C1 segment of cervical spinal cord (tissue), 14 donors: ENCODE measurements at places on chromosomes 6 and 20.

DNA sequence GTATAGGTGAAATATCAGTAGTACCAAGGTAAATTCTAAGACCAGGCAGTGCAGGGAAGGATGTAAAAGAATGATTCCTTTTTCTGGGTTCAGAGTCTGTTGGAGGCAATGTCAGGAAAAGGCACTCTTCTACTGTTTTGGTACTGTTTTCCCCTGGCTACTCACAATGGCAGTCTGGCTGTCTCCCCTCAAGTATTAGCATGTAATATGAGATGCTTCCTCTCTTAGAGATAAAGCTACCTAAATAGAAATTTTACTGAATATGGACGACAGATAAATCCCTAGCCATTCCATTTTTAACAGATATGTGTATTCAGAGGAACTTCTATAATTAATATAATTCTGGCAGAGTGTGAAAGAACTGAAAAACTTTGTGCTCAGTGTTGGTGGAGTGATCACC lies 3.5 kb downstream of the RNF8 start:
- DNase-seq: no peak

DNA sequence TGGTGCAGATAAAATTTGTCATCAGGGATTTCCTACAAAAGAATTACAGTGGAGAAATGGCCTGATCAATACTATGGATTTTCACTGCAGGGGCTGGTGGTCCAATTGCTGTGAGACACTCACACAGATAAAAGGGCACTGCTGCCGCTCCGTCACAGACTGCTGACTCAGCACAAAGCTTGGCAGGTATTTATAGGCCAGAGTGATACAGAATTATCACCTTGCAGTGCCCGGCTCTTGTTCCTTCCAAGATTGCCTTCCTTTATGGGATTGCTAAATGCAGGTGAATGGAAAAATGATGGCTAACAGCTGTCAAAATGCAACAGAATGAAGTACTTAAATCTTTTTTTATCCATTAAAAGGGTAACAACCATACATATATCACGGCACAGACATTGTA lies 247.8 kb upstream of the ZFP64 start:
- DNase-seq: peak; percentile 0

DNA sequence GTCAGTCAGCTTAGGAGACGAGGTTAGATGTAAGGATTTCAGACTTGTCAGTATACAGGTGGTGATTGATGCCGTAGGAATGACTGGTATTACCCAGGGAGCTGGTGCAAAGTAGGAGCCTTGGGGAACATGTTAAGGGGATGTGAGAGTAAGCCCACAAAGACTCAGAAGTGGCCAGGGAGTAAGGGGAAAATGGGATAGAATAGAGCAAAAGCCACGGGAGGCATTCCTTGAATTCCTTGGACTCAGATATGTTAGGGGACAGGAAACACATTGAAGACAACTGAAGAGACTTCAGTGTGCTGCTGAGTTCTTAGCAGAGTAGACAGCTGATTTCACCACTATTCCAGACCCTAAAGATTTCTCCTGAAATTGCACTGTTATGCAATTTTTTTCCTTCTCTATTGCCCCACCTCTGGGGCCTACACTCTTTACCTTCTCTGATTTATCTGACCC lies 1.2 kb upstream of the ACAT2 start:
- no peak for DNase-seq

- DNase-seq: no peak
Observed at GRCh38 chr6:15562977-15563376, 99.9 kb downstream of the DTNBP1 start.

DNA sequence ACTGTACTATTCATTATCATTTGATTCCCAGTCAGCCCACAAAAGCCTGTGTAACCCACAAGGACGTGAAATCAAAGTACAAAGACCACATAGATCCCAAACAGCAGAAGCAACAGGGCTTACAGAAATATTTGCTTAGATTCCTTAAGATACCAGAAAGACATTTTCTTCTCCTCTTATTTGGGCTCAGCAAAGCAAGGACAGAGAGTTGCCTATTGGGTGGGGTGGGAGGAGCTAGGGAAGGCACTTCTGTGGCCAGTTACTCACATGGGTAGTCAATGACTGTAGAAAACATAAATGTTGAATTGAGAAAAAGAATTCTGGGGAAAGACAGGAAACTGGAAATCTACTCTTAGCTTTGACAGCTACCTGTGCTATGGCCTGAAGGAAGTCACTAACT lies 19.8 kb downstream of the PDE7B start:
- DNase-seq: no peak

- no peak for DNase-seq
Observed at GRCh38 chr6:147504848-147505247, 3.6 kb upstream of the SAMD5 start.

GRCh38 chr20:63701329-63702035 lies 5.0 kb downstream of the TNFRSF6B start:
- no peak for DNase-seq

DNA sequence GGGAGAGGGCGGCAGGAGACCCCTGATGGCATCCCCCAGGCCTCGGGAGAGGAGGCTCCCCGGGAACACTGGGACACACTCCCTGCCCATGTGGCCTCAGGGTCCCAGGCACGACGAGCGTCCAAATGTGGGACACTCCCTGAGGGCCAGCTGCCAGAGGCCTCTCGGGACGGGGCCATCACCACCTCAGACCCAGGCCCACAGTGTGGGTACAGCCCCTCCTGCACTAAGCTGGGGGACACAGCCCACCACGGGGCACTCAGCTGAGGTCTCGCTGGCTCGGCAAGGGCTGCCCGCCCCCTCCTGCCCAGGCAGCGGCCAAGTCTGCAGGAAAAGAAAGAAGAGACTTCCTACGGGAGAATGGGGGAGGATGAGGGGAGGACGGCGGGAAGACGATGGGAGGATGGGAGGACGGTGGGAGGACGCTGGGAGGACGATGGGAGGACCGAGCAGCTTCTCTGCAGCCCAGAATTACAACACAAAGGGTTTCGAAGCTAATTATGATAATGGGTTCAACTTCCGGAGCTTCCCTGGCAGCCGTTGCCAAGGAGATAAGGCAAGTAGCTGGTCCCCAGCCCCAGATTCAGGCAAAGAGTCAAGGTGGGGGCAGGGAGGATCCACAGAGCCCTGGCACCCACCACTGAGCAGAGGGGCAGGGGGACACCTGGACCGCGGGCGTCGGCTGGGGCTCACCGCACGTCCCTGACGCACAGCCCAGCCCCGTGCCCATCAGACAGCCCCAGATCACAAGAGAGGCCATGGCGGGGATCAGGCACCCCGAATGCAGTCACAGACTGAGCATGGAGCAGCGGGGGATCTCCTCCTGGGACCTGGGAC lies 17.5 kb downstream of the KCNQ2 start:
- DNase-seq: no peak

GRCh38 chr20:873875-874607 lies 40.5 kb downstream of the FAM110A start:
- DNase-seq: no peak

DNA sequence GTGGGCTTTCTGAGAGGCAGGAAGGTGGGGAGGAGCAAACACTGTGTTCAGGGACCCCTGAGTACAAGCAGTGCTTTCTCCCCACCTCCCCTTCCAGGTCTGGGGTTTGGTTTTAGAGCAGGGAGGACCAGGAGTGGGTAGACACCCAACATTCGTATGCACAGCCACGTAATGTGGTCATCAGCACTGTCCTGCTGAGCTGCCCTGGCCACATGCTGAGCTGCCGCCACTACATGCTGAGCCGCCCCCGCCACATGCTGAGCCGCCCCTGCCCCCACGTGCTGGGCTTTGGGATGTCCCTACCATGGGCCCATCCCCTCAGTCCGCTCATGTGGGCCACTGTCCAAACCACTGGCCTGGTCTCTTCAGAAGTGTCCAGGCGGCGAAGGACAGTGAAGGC lies 214.9 kb upstream of the CST7 start:
- DNase-seq: no peak

GRCh38 chr6:6176127-6176526 lies 144.3 kb downstream of the F13A1 start:
- no peak for DNase-seq

GRCh38 chr6:33841070-33841469 lies 37.3 kb upstream of the MLN start:
- no peak for DNase-seq

DNA sequence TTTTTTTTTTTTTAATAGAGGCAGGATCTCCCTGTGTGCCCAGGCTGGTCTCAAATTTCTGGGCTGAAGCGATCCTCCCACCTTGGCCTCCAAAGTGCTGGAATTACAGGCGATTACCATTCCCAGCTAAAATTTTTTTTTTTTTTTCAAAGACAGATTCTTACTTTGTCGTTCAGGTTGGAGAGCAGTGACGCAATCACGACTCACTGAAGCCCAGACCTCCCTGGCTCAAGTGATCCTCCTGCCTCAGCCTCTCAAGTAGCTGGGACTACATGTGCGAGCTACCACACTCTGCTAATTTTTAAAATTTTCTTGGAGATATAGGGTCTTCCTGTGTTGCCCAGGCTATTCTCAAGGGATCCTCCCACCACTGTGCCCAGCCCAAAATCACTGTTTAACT lies 58.0 kb upstream of the MYO6 start:
- DNase-seq: no peak

DNA sequence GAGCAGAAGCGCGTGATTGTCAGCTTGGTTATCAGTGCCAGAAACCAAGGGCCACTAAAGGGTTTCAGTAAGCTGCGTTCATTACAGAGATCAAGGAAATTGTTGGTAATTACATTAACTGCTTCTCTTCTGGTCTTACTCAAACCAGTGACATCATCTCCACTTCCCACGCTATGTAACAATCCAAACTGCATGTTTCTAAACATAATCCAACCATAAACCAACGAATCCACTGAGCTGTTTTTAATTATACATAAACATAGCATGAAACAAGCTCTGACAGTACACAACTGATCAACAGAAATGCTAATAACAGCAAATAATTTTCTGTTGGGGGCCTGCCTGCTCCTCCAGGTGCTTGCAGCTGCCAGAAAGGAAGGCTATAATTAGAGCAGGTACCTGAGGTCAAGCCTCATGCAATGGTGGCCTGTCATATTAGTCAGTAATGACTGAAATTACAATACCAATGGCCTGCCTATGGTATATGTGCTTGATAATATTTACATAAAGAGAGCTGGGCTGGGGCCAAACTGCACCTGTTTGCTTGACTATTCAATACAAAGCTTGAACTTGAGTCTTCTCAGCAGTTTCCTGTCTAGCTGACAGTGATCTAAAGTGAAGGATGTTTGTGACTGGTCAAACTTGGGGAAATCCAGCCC lies 40.1 kb downstream of the ILRUN start:
- no peak for DNase-seq

DNA sequence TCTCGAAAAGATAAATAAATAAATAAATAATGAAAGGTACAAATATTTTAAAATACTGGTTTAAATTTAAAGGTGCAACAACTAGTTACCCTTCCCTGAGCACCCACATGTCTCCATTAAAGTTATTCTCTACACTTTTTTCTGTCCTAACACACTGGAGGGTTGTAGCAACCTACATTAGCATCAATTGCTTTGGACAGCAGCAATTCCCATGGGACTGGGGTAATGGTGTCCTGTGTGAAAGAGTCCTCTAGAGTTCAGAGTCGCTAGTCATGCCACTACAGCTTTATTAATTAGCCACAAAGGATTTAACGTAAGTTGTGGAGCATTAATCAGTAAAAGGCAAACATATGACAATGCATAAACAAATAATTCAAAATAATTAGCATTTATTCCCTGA lies 14.1 kb upstream of the CD24 start:
- no peak for DNase-seq

- DNase-seq: no peak
Observed at GRCh38 chr20:37503256-37503927, 17.7 kb upstream of the NNAT start.

GRCh38 chr20:58579819-58580473 lies 64.7 kb upstream of the APCDD1L start:
- no peak for DNase-seq

GRCh38 chr6:168416531-168416930 lies 24.5 kb upstream of the SMOC2 start:
- no peak for DNase-seq

DNA sequence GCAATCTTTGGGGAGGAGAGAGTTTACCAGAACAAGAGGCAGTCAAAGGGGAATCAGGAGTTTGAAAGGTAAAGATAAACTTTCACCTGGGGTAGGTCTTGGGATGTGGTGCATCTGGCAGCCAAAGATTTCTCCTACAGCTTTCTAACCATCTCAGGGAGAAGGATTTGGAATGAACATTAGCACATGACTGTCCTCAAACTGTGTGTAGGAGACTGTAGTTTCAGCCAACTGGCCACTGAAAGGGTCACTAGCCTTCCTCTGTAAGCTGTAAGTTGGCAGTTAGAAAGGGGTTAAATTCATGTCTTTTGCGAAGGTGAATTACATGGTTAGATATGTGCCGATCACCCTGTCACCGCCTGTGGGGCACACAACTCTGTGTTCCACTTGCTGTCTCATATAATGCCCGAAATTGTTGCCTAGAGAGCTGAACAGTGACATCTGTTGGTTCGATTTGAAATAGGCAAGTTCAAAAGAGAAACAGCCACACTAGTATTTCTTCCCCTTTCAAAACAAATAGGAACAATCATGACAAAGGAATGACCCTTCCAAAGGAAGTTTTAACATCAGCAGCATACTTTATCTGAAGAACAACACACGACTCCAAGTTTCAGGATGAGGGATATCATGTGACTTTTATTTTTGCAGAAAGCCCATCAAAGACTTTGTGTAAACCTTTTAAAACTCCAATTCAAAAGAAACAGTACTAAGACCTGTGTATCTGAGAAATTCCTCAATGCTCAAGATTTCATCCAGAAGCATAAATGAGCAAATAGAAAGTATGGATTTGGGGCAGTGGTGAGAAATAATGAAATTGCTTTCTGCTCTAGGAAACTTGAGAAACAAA lies 1.1 kb upstream of the OPN5 start:
- no peak for DNase-seq

- no peak for DNase-seq
Observed at GRCh38 chr6:14626556-14626955, 509.0 kb downstream of the CD83 start.

GRCh38 chr6:37850260-37850659 lies 30.7 kb downstream of the ZFAND3 start:
- DNase-seq: no peak

DNA sequence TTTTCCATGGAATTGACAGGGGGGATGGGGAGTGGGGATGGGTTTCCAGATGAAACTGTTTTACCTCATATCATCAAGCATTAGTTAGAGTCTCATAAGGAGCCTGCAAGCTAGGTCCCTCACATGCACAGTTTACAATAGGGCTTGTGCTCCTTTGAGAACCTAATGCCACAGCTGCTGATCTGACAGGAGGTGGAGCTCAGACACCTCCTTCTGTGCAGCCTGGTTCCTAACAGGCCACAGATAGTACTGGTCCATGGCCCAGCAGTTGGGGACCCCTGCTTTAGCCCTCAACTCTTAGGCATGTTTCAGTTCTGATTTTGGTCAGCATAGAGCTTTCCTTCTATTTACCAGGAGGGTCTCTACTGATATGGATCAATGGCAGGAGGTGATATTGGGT lies 251.6 kb downstream of the LAMA2 start:
- no peak for DNase-seq
